ENCODE measurements at places on chromosomes 12 and 14.

GRCh38 chr14:76267322-76268046 lies 108.5 kb upstream of the ESRRB start:
- DNase-seq: peak; percentile 42

GRCh38 chr14:90968025-90968424 lies 92.4 kb downstream of the RPS6KA5 start:
- no peak for DNase-seq

DNA sequence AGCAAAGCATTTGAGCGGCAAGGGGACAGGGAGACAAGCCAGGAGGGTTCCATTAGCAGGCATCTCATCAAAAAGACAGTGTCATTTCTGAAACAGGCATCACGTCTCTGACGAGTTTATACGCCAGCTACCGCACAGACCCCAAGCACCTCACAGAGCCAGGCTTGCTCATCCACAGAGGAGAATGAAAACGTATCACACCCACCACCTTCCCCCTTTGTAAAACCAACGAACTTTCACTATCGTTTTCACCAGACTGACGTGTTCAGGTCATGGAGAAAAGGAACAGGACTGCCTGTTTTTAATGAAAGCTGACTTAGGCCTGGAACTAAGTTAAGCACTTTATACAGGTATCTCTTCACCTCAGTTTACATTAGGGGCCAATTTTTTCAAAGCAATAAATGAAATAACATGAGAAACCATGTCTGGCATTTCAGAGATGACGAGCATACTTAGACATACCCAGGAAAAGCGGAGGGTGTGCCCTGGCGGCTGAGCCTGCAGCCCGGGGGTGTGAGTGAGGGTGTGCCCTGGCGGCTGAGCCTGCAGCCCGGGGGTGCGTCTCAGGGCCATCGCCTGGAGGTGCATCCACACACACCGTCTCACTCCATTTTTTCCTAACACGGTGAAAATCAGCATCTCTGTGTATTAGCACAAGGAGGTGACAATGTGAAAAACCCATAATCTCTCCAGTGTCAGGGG lies 41.9 kb downstream of the STX2 start:
- DNase-seq: no peak

DNA sequence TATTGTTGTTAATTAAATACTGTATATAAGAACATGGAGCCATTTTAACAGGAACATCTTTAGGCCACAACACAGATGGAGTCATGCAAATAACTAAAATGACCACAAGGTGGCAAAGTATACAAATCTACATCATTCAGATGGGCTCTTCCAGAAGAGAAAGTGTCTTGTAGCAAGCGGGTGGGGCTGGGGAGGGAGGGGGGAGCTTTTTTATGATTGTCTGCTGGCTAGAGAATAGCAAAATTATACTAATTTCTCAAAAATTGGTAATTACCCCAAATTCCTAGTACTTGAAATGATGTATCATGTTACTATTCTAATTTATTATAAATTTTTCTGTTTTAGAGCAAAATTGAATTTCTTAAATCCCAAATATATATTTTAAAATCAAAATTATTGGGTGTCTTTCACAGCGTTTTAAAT lies 378.7 kb downstream of the PRKD1 start:
- no peak for DNase-seq

GRCh38 chr14:38116895-38117294 lies 90.8 kb upstream of the SSTR1 start:
- no peak for DNase-seq

DNA sequence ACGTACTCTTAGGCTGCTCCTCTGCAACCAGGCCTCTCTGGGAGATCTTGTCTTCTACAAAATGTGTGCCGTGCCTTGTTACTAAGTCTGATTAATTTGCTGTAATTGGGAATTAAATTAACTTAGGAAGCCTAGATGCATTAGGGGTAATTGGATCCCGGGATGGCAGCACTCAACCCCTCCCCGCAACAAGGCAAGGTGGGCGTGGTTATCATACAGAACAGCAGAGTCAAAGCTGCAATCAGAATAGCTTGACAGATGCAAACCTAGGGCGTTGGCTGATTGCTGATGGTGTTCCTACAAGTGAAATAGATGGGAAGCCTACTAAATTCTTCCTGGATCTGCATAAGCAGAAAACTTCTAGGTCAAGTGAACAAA lies 34.5 kb upstream of the NFYB start:
- no peak for DNase-seq

- no peak for DNase-seq
Measured at GRCh38 chr12:94750864-94751263, 100.5 kb upstream of the TMCC3 start.

- no peak for DNase-seq
Measured at GRCh38 chr12:7695566-7696197, at the start of gene GDF3. Gene GDF3 (minus strand): TSS chr12:7695775. CDS start chr12:7695728, 47 bp downstream.

- DNase-seq: peak; percentile 38
Measured at GRCh38 chr12:112906712-112907414, at the start of gene OAS1. Gene OAS1 (plus strand): TSS chr12:112906962. CDS start chr12:112907040, 78 bp downstream.

DNA sequence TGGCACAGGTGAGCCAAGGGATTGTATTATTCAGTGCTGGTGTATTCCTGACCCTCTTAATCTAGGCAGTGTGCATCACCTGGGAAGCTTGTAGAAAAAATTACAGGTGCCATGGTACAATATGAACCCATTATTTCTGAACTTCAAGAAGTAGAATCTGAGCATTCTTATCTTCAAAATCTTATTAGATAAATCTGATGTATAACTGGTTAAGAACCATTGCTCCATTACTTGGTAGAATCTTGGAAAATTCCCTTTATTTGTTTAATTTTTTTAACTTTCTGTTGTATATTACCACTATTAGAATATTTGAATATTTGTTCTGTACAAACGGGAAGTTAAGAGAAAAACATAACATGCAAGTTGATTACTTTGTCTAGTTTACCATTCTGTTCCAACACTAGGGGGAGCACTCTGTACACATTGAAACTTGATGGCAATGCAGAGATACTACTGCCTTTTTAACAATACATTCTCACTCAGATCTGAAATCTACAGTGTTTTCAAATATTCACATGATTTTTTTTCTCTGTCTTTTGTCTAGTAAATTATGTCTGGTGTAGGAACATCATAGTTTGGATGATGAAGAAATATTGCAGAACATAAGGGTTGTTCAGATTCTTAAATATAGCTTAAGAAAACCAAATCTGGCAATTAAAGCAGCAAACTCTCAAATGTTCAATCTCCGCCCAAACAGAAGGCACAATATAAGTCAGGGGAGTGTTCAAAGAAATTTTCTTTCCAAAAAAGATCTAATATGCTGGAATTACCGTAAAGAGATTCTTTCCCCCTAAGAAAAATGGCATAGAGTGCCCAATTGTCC lies 196.6 kb downstream of the PCNX1 start:
- no peak for DNase-seq

GRCh38 chr12:123042833-123043232 lies 62.4 kb downstream of the ARL6IP4 start:
- DNase-seq: no peak

GRCh38 chr12:22610131-22610530 lies 14.8 kb upstream of the ETNK1 start:
- no peak for DNase-seq

DNA sequence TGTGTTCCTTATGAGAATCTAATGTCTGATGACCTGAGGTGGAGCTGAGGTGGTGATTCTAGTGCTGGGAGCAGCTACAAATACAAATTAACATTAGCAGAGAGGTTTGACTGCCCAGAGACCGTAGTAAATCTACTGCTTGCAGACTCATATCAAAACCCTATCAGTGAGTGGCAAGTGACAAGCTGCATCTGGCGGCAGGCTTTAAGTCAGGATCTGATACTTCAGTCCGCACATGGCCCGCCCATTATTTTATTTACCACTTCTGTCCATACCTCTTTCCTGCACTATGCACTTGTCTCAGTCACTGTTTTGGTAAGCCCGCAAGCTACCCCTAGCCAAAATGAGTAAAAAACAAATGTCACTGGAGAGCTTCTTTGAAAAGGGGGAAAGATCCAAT lies 11.4 kb downstream of the CEP128 start:
- no peak for DNase-seq

All from left colon (tissue), 2 donors.